Right lung (tissue), 10 donors: ENCODE measurements at places on chromosomes 7 and 10. TPM values are rescaled to one million over a fixed set of nuclear protein-coding genes. Genes with fewer than 3 reads are reported as not detected.

The INTS1 gene
- polyA plus RNA-seq = 38.0 TPM

The SAMD9L gene
- 17.5 TPM for polyA plus RNA-seq

The PPP1R17 gene
- polyA plus RNA-seq = not detected

The ALOX5 gene
- 1.8 TPM for polyA plus RNA-seq

The PON3 gene
- 19.9 TPM for polyA plus RNA-seq

The LIPF gene
- not detected for polyA plus RNA-seq

The DYNC1I1 gene
- 8.1 TPM for polyA plus RNA-seq

The AKR1C3 gene
- 1.9 TPM for polyA plus RNA-seq

The ZYX gene
- 328 TPM for polyA plus RNA-seq

The MBLAC1 gene
- polyA plus RNA-seq = 1.3 TPM

The TMEM196 gene
- not detected for polyA plus RNA-seq

The ACSM6 gene
- 0.39 TPM for polyA plus RNA-seq

The C10orf53 gene
- polyA plus RNA-seq = not detected

The RNLS gene
- polyA plus RNA-seq = 4.3 TPM

The SMURF1 gene
- 18.2 TPM for polyA plus RNA-seq

The STEAP1 gene
- polyA plus RNA-seq = 1.4 TPM

DNA sequence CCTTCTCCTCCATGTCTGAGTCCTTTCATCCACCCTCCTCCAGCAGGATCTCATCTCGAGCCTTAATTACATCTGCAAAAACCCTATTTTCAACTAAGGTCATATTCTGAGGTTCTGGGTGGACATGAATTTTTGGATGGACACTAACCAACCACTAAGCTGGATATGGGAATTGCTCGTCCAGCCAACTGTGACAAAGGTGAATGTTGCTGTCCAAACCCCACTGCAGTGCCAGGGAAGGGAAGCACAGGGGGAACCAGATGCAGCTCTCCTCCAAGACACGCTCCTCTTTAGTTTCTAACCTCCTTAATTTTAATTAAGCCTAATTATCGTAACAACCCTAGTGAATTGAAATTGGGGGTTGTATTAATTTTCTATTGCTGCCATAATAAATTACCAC is 65.1 kb upstream of the EBF3 start:
- DNase-seq = no peak

DNA sequence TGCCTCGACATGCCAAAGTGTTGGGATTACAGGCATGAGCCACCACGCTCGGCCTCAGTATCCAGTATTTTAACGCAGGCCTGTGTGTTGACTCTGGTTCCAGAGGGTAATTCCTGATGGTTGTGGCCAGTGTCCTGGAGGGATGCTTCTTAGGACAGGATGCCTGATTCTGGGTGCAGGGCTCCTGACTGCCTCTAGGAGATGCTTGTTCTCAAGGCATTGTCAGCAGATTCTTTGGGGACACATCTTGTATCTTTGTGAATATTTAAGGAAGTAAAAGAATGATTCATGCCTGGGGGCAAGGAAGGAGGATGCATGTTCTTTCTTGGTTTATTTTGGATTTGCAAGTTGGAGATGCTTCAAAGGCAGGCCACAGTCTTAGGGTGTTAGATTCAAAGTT is 2.2 kb downstream of the ZDHHC4 start:
- DNase-seq = no peak

- DNase-seq = no peak
Measured at GRCh38 chr10:128451879-128452278, 325.7 kb upstream of the MKI67 start.

DNA sequence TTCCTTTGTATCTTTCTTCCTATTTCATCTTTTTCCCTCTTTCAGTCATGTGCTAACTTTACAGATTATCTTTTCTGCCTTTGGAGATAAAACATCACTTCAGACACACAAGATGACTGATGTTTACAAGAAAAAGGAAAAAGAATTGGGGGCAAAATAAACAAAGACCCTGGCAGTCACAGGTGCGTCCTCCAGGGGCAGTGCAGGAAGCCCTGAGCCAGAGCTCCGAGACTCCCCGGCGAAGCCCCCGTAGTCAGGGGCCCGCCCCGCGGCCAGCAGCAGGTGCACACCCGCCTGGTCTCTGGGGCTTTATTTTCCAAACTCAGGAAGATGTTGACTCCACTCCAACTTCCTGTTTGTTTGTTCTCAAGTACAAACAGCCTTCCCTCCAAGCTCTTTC is 10.2 kb downstream of the STK32C start:
- DNase-seq = no peak

- no peak for DNase-seq
Measured at GRCh38 chr7:159004411-159004810, 140.3 kb downstream of the VIPR2 start.

DNA sequence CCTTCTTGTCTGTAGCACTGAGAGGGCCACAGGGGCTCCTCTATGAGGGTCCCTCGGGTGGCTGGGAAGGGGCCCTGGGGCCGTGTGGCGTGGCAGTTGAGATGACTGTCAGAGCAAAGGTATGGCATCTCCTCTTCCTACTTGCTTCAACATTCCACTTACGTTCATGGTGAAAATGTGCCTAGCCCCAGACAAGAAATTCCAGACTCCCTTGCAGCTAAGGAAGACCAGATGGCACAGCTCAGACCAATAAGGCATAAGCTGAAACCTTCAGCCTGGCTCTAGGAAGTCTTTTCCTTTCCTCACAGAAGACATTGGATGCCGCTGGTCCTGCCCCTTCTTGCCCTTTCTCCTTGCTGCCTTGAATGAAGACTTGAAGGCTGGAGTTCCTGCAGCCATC is 57.4 kb downstream of the ZNF503 start:
- DNase-seq = no peak

DNA sequence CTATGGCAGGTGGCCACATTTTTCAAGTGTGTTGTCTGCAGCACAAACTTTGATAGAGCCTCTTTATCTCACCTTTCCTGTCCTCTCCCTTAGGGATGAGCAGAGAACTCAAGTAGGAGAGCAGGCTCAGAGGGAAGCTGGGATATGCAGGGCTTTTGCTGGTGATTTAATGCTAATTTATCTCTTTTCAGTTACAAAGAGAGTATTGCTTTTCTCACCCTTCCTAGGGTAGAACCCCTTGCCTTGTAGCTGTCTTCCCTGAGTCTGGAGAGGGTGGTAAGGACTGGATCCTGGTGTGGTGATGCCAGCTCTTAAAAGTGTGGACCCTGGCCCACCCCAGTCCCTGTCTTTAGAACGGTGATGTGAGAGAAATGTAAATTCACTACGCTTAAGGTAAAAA is 1061.4 kb downstream of the TYW1 start:
- DNase-seq = no peak

GRCh38 chr7:5363729-5364128 is 59.9 kb downstream of the TNRC18 start:
- DNase-seq = no peak

GRCh38 chr7:124515106-124515830 is 250.3 kb downstream of the GPR37 start:
- DNase-seq = peak; percentile 75

DNA sequence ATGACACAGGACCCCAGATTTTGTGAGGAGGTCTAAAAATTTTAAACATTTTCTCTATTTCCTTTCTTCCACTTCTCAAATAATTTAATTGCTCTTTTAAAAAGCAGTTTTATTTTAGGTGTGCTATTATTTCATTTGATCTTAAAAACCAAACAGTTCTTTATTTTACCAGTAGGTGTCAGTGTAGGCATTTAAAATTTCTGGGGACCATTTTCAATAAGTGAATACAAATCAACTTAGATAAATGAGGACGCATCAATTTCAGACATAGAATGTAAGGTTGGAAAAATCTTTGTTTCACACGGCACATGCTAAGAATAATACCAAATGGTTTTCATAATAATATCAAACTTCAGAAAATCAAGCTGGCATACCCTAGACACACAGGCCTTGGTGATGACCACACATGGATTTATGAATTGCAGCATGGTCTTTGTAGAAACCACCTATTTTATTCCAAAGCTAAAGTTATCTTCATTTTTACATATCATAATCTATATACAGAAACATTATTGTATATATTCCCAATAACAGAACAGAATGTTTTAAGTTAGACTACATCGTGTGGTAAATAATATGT is 127.6 kb upstream of the SLC26A5 start:
- DNase-seq = peak; percentile 3

- peak; percentile 18 for DNase-seq
Measured at GRCh38 chr7:68770649-68771048, 827.6 kb upstream of the AUTS2 start.

GRCh38 chr10:60304829-60305379 is 84.8 kb downstream of the ANK3 start:
- DNase-seq = no peak

GRCh38 chr7:43649755-43650274 is 66.9 kb downstream of the STK17A start:
- DNase-seq = no peak

DNA sequence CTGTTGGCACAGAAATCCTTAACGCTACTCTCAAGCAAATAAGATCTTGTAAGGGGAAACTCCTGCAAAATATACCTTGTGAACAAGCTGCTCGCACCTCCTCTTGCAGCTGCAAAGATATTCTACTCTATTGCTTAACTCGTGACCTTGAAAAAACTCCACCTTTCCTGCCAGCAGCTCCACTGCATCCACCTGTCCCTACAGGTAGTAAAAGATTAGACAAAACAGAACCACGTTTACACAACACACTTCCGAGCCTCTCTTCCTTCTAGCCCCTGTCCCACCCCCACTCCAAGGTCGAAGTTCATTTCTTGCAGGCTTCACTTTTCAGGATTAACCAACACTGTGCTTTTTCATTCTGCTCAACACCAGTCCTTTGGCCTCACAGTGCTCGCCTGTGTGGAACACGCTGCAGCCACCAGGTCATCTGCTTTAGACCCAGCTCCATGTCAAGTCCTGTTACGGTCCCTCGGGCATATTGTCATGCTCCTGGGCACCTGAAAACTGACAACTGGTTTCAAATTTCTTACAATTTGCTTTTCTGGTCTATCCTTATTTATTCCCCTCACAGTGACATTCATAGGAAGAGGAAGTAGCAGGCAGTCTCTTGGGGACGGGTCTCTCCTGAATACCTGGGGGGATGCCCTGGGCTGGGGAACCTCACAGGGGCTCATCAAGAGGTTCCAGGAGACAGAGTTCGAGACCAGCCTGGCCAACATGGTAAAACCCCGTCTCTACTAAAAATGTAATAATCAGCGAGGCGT is 165.8 kb upstream of the KLF14 start:
- DNase-seq = no peak

GRCh38 chr7:99624484-99624883 is 7.7 kb downstream of the ZSCAN25 start:
- no peak for DNase-seq

- DNase-seq = no peak
Measured at GRCh38 chr7:90383422-90383821, 19.8 kb upstream of the CLDN12 start.

- DNase-seq = no peak
Measured at GRCh38 chr10:100873827-100874326, 38.9 kb upstream of the SLF2 start.

DNA sequence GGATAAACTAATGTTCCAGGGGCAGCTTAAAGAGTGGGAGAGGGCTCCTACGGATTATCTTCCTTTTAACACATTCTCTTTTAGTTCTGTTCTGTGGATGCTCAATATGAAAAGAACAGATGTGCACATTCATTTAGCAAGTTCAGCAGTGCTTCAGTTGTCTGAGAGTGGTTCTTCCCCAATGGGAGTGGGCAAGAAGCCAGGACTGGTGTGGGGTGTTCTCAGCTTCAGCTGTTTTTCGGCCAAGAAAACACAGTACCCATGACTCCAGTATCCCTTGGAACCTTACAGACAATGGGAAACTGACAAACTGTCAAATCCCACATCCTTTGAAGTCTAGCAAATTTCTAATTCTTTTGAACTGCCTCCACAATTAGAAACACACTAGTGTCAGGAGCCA is 71.5 kb upstream of the LRRC17 start:
- peak; percentile 55 for DNase-seq

- DNase-seq = no peak
Measured at GRCh38 chr10:93999401-93999851, 5.7 kb downstream of the PLCE1 start.

DNA sequence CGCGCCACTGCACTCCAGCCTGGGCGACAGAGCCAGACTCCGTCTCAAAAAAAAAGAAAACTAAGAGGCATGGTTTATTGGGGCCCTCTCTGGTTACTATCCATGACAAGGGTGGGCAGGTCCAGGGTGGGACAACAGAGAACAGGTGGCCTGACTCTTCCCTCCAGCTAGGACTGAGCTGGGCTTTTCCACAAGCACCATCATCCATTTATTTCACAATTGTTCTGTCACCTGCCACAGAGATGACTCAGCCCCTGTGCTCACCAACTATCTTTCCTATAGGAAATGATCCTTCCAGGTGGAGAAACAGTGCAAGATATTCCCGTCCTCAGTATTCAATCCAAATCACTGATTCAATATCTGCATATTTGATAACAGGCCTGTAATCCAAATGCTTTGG is 44.9 kb upstream of the MYL10 start:
- DNase-seq = no peak
